ENCODE measurements at places on chromosomes 1 and 21.

DNA sequence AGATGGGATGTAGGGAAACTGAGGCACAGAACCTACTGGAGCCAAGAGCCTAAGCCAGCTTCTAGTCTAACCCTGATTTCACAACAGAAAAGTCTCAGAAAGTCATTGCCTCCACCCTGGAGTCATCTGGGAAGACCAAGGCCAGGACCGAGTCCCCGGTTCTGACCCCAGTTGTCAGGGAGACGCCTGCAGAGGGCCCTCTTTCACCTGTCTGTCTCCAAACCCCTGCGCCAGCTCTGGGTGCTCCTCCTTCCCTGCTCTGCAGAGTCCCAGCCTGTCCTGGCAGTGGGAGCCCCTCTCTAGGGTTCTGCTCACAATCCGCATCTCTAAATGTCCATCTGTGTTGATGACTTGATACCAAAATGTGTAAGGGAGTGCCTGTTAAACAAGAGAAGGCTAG is 149.7 kb downstream of the PGBD5 start:
- no peak for DNase-seq

DNA sequence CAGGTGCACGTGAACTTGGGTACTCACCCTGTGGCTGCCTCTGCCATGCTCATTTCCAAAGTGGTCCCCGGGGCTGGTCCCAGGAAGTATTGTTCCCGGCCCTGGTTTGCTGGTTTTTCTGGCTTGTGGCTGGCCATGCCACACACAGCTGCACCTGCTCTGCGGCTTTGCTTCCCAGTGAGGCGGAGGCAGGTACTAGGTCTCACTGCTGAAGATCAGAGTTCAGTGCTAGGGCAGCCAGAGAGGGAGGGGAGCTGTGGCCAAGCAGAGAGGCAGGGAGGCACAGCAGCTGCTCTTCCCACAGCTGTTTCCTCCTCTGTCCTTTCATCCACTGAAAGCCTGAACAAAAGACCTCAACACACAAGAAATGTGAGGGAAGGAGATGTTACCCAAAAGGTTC is 30.5 kb downstream of the ENO1 start:
- DNase-seq = peak; percentile 33

- DNase-seq = peak; percentile 54
These were observed 24.4 kb downstream of the RRAGC start for GRCh38 chr1:38834937-38835827.

DNA sequence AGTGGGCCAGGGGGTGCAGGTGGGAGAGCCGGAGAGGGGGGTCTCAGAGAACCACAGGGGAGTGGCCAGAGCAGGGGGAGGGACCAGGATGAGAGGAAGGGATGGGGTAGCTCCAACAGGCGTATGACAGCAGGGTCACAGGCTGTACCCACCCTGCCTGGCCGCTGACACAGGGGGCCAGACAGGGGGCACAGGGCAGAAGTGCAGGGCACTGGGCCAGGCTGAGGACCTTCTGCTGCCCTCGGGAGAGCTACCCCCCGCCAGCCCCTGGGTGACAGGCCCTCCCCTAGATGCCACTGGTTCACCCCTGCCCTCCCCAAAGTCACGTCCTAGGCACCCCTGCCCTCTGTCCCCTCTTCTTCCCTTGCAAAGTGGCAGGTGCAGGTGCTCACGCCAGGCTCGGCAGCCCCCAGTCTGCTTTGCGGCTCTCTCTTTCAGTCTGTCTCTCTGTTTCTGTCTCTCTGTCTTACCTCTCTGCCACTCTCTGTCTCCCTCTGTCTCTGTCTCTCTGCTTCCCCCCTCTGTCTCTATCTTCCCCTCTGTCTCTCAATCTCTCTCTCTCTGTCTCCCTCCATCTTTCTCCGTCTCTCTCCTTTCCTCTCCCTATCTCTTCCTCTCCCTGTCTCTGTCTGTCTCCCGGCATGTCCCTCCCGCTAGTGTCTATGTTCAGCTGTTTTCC is 48.5 kb downstream of the WNT9A start:
- no peak for DNase-seq

DNA sequence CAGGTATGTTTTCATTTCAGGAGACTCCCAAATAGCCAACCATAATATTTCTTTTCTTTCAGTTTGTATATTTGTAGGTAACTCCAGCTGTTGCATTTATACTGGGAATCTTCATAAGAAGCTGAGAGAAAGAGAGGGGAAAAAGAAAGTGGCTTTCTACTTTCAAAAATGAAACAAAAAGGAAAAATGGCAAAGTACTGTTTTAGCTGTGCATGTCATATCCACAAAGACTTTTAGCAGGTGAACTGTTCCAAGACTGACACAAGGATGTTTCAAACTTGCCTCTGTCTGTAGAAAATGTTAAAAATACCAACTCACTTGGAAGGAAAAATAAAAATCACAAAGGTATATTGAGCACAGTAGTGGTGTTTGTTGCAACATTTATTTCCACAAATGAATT is 41.9 kb upstream of the CACYBP start:
- DNase-seq = no peak

GRCh38 chr21:43812957-43813655 is 23.7 kb downstream of the RRP1 start:
- DNase-seq = no peak

- DNase-seq = no peak
These were observed 342.0 kb downstream of the SIPA1L2 start for GRCh38 chr1:232287676-232288569.

- no peak for DNase-seq
These were observed 47.1 kb upstream of the TRABD2B start for GRCh38 chr1:48044311-48044710.
